Activated T-cell treated with anti-CD3 and anti-CD28 coated beads for 24 hours (primary cell): ENCODE measurements at places on chromosomes 2 and 18.

- no peak for DNase-seq
Observed at GRCh38 chr2:227395556-227395955, 7.8 kb upstream of the SCYGR1 start.

DNA sequence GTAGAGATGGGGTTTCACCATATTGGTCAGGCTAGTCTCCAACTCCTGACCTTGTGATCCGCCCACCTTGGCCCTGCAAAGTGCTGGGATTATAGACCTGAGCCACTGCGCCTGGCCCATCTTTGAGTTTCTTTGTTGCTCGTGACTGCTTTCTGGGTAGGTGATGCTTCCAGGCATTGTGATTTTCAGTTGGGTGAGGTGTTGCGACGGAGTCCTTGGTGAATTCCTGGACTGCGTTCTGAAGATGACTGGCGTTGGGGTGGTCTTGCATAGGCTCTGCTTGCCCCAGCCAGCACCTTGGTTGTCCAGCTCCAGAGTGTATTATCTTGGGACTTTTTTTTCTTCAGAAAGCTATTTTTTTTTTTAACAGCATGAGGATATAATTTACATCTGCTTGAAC is 103.4 kb downstream of the DCDC2C start:
- no peak for DNase-seq

- DNase-seq, result peak; percentile 56
Observed at GRCh38 chr2:29014811-29015421, 33.8 kb downstream of the TOGARAM2 start.

DNA sequence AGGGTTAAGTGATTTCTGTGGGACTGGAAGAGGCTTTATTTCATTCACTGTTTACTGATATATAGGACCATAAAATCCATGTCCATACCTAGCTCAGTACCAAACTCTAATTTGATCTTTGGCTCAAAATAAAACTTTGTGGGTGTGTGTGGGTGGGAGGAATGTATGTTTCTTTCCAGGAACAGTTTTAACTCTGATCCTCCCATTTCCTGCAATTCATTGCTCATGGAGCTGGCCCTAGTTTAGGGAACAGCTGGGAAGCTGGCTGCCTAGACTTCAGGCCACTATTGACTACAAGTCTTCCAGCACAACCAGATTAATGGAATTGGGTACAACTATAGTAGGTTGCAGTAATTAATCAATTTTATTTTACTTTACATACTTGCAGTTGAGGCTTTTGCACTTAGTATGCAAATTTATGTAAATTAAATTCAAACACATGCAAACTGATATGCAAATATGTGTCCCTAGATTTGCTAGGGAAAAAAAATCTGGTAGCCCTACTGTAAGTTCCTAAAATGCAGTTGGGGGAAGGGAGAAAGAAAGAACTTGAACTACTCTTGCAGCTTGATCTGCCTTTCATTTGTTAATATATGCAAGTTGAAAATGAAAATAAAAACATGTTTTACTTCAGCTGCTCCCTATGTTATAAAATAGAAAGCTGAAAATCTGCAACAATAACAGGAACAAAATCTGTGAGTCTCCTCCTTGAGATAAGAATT is 1070.3 kb upstream of the CELF4 start:
- DNase-seq, result no peak

DNA sequence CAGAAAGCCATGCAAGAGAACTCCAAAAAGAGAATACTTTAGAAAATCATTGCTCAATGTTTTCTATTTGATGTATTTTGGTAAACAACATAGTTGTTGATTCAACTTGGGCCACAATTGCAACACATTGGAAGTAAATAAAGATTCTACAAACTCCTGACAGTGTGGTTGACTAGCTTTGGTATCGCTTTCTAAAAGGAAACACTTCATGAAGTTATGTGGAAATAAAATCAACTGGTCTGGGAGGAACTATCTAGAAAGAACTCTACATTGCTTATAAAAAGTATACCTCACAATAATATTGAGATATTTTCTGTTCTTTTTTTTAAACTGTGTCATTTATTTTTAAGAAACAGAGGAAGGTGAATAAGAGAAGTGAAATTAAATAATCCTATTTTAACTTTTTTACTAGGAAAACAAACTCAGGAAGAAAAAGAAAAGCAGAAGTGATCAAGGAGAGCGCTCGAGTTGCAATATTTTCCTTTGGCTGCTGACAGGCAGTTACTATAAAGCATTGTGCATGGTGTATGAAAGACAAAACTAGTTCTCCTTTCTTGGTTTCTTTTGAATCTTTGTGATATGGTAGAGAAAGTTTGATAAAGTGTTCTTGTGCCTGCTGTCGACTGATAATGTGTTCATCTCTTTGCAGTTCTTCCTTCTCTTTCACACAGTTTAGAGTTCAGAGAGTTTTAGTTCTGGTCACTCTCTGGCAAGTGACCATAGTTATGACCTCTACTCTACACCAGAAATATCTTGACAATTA is 3.0 kb downstream of the DHRS9 start:
- no peak for DNase-seq

GRCh38 chr18:40821596-40822243 is 1133.3 kb upstream of the PIK3C3 start:
- DNase-seq, result no peak

- DNase-seq, result no peak
Observed at GRCh38 chr2:16172324-16173175, 232.2 kb downstream of the MYCN start.

- DNase-seq, result no peak
Observed at GRCh38 chr2:78237704-78238103, 715.5 kb upstream of the LRRTM4 start.

DNA sequence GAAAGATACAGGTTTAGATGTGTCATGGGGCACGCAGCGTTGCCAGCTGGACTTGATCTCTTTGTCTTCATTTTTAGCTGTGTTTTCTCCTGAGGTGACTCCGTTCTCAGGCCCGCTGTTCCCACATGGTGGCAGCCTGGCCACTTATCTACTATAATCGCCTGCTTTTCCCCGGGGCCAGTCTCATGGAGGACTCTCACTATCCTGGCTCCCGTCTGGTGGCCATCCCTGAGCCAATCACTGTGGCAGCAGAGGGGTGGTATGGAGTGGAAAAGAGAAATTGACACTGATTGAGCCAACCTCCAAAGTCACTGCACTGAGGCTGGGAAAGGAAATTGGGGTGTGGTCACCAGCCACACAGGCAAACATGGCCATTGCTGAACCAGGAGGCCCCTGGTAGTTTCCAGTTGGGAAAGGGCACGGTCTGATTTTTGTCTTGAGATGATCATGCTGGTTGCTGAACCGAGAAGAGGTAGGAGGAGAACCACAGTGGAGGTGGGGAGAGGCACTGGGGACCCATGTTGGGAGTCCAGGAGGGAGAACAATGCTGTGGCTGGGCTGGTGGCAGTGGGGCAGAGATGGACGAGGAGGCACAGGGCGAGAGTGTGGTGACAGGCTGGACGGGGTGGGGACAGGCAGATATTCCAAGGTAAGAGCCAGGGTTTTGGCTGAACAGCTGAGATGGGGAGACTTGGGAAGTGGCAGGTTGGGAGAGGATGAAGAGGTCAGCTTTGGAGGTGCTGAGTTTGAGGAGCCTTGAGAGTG is 45.6 kb downstream of the KCNIP3 start:
- DNase-seq, result no peak

- DNase-seq, result no peak
Observed at GRCh38 chr2:26011990-26012856, 21.7 kb upstream of the RAB10 start.

GRCh38 chr2:217167531-217167930 is 307.7 kb upstream of the TNP1 start:
- no peak for DNase-seq

- no peak for DNase-seq
Observed at GRCh38 chr2:183493040-183493439, 368.8 kb downstream of the NUP35 start.
